Suppressor macrophage (primary cell): ENCODE measurements at places on chromosomes 4 and X.

- DNase-seq = no peak
Observed at GRCh38 chrX:142096253-142096652, 108.8 kb downstream of the MAGEC2 start.

GRCh38 chr4:2366252-2367192 lies 51.9 kb downstream of the ZFYVE28 start:
- no peak for DNase-seq

DNA sequence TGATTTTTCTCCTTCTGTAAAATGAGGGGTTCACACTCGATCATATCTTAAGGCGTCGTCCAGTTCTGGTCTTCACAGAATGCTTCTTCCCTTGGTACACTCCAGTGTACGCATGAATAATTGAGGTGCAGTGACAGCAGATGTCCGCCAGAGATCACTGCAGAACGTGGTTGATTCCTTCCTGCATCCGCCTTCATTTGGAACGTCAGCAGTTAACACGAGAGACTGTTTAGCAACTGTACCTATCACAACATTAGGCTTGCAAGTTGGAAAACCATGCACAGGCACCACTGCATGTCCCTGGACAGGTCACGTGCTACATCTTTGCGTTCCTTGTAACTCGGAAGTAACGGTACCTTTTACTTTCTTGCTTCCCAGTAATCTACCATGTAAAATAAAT lies 66.0 kb upstream of the GEMIN8 start:
- peak; percentile 51 for DNase-seq

DNA sequence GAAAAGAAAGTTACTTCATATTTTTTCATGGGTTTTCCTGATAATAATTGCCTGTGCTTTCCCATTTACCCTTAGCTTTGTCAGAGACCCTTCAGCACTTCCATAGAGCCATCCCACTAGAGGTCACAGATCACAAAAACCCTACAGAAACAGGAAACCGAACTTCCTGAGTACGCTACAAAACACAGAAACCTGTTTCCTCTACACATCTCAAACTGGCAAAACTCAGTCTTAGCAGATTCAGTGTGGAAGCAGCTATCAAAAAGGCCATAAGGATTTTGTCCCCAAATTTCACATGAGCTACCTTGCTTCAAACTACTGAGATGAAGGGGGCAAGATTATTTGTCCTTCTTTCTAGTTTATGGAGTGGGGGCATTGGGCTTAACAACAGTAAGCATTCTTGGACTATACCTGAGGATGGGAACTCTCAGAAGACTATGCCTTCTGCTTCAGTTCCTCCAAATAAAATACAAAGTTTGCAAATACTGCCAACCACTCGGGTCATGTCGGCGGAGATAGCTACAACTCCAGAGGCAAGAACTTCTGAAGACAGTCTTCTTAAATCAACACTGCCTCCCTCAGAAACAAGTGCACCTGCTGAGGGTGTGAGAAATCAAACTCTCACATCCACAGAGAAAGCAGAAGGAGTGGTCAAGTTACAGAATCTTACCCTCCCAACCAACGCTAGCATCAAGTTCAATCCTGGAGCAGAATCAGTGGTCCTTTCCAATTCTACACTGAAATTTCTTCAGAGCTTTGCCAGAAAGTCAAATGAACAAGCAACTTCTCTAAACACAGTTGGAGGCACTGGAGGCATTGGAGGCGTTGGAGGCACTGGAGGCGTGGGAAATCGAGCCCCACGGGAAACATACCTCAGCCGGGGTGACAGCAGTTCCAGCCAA lies at the start of gene MMRN1:
Gene MMRN1 (plus strand): TSS at position 206 of the 902 bp plus-strand sequence. CDS start 118 bp downstream, at position 324.
- DNase-seq = peak; percentile 76

GRCh38 chrX:119072744-119073143 lies at the start of gene CT47C1:
Gene CT47C1, plus strand, starts transcription at chrX:119072993. Its CDS starts 233 bp downstream, at chrX:119073226.
- no peak for DNase-seq

GRCh38 chr4:92021788-92022187 lies 282.0 kb upstream of the GRID2 start:
- DNase-seq = no peak

DNA sequence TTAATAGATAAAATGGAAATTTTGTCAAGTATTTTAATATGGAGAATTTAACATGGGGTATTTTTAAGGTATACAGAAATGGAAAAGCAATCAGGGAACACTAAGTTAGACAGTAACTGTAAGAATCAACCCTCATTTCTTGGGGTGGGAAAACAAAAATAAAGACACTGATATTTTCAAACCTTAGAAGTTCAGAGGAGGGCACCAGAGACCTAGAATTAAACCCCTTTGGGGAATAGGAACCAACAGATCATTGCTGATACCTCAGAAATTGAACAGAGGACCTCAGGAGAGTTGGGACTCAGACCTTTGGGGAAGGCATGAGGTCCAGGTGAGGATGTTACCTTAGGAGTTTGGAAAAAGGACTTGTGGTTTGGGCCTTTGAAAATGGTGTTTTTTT lies 435.6 kb downstream of the TMA16 start:
- no peak for DNase-seq

DNA sequence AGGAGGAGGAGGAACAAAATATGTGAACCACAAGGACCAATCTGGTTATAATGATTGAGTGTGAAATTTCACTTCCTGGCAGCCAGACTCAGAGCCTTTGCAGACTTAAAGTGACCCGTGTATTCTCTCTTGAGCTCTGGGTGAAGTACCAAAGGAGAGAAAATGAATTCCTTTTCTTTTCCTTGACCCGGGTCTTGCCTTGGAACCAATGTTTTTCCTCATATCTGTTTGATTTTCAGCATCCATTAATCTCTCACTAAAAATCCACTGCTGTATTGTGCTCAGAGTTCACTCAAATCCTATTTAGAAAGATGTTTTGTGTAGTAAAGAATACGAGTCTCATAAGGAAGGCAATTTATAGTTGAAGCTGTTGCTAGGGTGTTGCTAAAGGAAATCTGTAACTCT lies 78.3 kb upstream of the C1QTNF7 start:
- DNase-seq = no peak

DNA sequence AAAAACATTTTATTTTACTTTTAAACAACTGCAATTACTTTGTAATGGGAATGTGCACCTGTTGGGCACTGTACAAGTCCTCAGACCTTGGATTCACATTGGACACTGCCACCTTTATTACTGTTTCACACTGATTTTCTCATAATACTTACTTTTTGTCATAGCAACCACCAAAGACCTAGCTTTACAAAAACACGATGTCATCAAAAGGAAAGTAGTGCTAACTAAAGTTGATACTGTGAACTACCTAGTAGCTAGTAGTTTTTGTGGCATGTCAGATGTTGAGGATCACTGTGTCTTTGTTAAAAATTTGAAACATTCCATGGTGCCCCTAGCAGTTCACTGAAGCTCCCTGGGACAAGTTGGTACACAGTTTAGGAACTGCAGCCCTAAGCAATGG lies 62.9 kb upstream of the HOPX start:
- no peak for DNase-seq

DNA sequence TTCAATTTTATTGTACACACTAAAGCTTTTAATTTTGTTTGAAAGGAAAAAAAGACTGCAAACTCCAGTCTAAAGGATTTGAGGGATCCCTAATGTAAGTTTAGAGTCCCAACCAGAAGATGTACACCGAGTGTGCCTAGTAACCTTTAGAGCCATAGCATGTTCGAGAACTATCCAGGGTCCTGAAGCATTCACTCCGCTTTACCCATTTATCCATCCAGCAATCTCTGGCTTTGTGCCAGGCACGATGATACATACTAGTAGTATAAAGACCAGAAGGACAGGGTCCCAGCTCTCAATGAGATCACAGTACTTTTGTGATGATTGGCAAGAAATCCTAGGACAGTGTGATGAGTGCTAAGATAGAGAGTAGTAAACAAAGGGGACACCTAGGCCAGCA lies 168.7 kb downstream of the STK32B start:
- DNase-seq = no peak

DNA sequence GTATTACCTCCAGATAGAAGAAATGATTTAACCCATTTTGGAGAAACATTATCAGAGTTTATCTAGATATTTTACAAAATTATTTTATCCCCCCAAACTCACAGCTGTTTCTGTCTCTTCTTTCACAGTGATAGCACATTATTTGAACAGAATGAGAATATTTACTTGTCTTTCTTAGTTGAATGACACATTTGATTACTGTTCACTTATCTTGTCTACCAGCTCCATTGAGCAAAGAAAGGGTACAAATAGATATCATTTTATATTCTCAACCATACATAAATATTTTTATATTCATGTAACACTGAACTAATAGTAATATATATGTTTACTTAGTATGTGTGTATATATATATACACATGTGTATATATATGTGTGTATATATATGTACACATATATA lies 364.2 kb downstream of the GALNTL6 start:
- DNase-seq = no peak

GRCh38 chr4:57405359-57405758 lies 295.2 kb upstream of the IGFBP7 start:
- DNase-seq = no peak

DNA sequence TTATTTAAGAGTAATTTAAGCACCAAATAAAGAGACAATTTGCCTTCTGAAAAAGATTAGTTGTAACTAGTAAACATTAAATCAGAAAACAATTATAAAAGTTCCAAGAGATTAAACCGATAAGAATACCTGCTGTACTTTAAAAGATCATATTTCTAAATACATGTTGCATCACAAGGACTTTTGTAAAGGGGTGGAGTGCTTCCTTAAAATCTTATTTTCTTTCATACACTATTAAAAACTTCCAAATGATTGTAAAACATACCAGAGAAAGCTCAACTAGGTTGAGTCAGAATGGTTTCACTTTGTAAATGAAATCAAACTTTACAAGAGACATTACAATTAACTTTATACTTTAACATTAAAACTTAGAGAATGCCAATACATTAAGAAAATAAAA lies 41.8 kb downstream of the ACSL4 start:
- no peak for DNase-seq

- DNase-seq = no peak
Observed at GRCh38 chr4:165757451-165757850, 115.6 kb upstream of the TLL1 start.

DNA sequence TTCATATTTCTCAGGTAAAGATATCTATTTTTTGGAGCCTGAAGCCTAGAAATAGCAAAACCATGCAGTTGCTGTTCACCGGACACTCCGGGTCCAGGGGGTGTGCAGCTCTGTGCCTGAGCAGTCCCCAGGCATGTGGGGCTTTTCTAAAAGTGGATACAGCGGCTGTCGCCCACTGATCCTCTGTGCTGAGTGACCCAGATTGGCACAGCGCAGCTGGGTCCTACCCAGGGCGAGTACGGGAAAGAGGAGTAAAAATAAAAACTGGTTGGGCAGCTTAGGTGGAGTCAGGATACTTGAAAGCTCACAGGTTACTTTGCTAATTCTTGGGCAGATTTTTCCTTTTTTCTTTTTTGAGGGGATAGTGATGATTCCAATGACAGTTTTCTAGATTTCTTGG lies 118.8 kb downstream of the UCHL1 start:
- DNase-seq = no peak

GRCh38 chr4:43148481-43148880 lies 256.0 kb downstream of the GRXCR1 start:
- DNase-seq = no peak

GRCh38 chr4:38782452-38783108 lies at the start of gene TLR10:
Gene TLR10, minus strand, starts transcription at chr4:38782990. Its CDS starts 7,400 bp downstream, at chr4:38775590.
- DNase-seq = peak; percentile 67

- no peak for DNase-seq
Observed at GRCh38 chrX:8805046-8805445, 3.9 kb upstream of the FAM9A start.

GRCh38 chr4:145567516-145567915 lies 51.7 kb upstream of the MMAA start:
- no peak for DNase-seq
